ENCODE measurements at places on chromosomes 16 and 17.

- DNase-seq = no peak
Observed at GRCh38 chr17:42680331-42680808, 1.3 kb downstream of the CCR10 start.

DNA sequence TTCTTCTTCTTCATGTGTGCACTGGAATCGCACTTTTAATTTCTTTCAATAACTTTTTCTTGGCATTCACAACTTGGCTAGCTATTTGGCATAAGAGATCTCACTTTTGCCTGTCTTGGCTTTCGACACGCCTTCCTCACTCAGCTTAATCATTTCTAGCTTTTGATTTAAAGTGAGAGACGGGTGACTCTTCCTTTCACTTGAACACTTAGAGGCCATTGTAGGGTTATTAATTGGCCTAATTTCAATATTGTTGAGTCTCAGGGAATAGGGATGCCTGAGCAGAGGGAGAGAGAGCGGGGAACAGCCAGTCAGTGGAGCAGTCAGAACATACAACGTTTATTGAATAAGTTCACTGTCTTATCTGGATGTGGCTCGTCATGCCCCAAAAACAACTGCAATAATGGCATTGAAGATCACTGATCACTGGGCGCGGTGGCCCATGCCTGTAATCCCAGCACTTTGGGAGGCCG, 200.3 kb downstream of the SEC14L1 start:
- no peak for DNase-seq

DNA sequence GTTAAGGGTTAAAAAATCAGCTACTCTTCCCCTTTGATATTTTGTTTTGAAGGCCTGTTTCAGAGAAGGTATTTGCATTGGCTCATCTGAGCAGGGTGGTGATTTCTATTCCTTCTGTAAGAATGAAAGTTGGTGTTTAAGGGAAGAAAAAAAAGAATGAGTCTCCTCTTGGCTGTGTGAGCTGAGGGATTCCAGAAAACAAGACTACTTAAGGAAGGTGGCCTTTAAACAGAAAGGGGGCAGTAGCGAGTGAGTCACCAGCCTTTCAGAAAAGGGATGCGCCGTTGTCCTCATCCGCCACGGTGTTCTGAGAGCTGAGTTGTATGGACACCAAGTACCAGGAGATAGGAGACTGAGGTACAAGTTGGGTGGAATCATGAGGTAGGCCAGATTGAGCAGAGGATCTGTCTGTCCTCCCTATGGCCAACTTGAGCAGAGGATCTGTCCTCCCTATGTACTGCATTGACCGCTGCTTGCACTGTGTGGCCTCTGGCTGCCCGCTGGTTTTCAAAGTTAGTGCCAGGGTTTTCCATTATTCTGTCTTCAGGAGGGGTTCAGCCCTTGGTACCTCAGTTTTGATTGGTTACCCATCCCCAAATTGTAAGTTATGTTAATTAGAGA, 8.2 kb downstream of the PRKCA start:
- DNase-seq = no peak

GRCh38 chr17:77864234-77865111, 94.0 kb upstream of the TNRC6C start:
- DNase-seq = no peak

DNA sequence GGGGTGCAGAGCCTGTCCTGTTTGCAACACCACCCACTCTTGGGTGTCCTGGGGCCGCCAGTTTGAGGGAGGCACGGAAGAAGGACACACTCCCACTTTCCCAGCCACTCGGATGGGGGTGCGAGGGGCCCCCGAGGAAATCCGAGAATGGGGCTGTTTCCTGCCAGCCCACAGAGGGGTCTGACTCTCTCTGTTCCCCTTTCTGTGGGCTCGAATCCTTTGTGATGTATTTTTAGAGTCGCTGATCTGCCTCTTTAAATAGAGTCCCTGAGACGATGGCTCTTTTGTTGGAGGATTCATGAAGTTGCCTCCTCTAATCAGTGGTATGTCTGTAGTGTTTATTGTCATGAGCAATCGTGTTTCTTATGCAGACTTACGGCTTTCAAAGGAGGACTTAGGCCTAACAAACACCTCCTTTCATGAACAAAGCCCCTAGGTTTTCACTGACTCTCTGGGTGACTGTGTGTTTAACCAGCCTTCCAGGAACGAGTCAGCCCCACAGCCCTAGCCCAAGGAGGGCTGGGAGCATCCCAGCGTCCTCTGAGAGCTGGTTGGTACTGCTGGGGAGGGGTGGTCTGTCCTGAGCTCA, 29.1 kb downstream of the CIBAR2 start:
- no peak for DNase-seq

DNA sequence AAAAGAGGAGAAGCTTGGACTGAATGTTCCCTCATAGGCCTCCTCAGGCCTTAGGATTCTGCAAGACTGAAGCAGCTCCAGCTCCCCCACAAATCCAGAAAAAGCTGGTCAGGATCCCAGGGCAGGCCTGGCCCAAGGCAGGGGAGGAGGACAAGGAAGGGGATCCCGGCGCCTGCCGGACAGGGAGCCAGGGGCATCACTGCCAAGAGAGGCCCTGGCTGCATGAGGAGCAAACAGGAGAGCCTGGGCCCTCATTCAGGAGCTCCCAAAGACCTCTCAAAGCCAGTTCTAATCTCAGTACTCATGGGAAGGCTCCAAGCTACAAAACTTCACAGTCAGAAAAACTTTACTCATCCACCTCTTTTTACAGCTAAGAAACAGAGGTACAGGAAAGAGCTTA, 67.3 kb downstream of the ZNF423 start:
- no peak for DNase-seq
